ENCODE measurements at places on chromosomes 1 and 21.

DNA sequence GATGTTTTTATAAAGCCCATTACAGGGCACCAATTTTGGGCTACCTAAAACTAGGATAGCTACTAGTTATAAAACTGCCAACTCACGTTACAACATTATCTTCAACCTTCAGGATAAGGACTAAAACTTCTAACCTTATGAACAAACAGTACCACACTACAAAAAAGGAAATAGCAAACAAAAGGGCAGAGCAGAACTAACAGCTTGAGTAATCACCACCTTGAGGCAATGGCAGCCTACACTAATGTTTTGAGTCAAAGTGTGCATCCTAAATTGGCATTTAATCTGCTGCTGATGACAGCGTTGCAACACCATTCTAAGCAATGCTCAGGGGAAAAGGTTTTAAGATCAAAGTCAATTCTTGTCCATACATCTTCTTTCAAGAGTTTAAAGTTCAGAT is 27.2 kb downstream of the PTP4A2 start:
- no peak for DNase-seq

DNA sequence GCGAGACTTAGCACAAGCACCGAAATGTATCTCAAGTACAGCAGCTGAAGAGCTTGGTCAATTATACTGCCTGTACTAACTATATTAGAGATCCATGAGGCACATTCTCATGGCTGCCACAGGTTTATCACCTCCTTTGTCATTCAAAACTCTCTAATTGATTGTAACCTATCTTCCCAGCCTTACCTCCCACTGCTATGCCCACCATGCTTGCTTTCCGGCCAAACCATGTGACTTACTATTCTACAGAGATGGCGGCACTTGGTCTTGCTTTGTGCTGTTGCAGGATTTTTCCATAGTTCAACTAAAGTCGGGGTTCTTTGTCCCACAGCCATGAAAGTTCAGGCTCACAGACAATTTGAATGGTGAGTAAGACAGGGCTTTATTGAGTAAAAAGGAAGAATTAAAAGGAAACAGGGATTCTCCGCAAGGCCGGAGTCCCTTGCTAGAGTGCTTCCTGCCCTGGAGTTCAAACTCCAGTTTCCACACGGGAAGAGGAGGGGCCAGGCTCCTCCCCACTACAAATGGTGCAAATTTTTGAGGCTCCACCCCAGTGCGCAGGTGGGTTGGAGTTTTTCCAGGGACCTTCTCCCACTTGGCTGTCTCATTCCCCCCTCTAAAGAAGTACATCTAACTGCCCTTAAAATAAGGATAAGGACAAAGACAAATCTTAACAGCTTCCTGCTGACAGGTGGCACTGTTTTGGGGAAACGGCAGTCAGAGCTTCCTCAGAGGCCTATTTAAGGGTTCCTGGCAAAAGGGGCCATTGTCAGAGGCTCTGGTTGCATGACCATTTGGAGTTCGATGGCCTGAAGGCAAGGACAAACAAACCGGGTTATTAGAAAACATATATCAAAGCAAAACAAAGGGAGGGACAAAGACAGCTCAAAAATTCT is 28.7 kb downstream of the FMO2 start:
- DNase-seq, result no peak

- no peak for DNase-seq
These were observed 1.8 kb downstream of the BCAN start for GRCh38 chr1:156643778-156644092.

- DNase-seq, result no peak
These were observed 9.3 kb downstream of the ZNF672 start for GRCh38 chr1:248847181-248847955.

GRCh38 chr1:246805135-246805716 is 81.0 kb downstream of the SCCPDH start:
- DNase-seq, result no peak

GRCh38 chr1:61053712-61054600 is 28.4 kb upstream of the NFIA start:
- DNase-seq, result no peak

DNA sequence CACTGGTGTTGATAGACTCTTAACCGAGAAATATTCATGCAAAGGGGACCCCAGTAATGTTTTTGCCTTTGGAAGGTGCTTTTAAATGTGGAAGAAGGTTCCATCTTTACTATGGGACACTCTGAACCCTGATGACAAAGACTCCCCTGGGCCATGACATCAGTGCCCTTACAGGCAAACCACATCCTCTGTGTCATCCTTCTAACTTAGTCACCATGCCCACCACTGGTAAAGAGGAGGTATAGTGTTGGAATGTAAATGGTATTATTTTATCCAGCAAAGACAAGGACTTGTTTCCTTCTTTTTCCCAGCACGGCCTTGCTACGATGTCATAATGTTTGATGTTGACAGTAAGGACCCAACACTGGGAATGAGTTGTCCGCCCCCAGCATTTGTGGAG is 12.6 kb downstream of the METTL13 start:
- DNase-seq, result no peak

DNA sequence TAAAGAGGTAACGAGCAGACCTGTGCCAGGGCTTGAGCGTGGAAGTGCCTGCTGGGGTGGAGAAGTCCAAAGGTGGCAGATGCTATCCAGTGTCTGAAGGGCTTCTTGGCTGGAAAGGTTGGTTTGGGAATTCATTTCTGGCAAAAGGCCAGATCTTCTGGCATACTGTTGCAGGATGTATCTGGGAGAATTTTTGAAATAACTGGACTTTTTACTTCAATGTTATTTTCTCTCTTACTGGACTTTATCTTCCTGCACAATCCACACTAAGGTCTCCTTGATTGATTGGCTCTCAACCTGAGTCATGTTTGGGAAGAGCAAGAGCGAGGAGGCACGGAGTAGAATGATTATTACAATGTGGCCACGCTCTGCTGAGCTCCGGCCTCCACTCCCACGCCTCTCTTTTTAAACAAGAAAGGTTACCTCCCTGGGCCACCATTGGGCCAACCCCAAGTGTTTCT is 278.4 kb downstream of the TM2D1 start:
- DNase-seq, result peak; percentile 69

DNA sequence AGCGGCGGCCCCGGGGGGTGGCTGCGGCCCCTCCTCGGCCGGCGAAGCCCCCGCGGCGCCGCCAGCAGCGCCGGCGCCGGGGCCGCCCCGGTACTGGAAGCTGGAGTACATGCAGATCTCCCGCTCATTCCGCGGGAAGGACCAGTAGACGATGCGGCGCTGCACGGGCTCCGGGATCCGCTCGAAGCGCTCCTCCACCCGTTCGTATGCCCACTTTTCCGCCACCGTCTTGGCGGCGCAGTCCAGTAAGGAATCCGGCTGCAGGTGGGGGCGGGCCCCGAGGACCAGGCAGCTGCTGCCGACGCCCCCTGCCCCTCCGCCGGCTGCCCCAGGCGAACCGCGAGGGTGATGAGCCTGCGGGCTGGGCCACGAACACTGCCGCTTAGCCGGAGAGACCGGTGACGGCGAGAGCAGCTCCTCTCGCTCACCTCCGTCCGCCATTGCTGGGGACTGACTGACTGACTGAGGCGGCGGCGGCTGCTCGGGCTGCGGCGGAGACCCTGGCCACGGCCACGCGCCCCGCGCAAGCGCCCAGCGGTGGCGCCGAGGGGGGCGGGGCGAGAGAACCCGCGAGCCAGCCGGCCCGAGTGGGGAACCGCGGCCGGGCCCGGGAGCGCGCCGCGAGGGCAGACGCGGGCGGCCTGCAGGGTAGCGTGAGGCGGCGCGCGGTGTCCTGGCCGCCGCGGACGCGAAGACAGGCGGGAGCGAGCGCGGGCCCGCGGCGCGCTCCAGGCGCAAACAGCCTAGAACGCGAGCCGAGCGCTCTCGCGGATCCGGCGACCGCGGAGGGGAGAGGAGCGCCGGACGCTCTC is at the start of gene ZSWIM5:
Gene ZSWIM5, minus strand, starts transcription at position 696 of the 812 bp plus-strand sequence. Its CDS starts 255 bp downstream, at position 441.
- peak; percentile 72 for DNase-seq

Data from NCI-H2171 treated with DMSO at 0.1 percent for 48 hours (cell line).